ENCODE measurements at places on chromosomes 5 and 9.

GRCh38 chr5:115460472-115460871 lies 84.1 kb downstream of the FEM1C start:
- no peak for DNase-seq

DNA sequence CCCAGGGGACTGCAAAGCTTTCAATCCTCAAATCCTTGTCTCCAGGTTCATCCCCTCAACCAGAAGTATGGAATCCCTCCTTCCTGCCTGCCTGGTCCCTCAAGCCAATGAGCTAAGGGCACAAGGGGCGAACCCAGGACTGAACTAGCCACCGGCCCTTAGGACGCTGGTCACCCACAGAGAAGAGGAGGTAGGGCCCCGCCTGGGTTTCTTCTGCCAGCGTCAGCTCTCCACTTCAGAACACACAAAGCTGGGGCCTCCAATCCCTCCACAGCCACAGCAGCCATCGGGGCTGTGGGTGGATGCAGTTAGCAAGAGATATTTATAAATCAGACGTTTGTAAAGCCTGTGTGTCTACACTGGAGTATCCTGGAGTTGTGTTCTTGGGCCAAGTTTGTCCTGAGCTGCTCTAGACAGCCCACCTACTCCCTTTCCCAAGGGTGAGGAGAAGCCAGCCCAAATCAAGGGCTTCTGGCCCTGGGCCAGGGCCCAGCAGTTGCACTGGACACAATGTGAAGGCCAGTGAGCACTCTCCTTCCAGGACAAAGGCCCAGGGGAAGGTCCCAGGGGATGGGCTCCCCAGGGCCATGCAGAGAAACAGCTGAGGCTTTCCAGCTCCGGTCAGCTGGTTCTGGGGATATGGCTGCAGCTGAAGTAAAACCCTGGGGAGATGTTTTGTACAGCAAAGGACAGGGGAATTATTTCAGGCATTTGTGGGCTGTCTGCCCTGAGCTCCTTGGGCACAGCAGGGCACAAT lies 18.9 kb downstream of the AMBP start:
- no peak for DNase-seq

GRCh38 chr9:77422969-77423368 lies 225.2 kb downstream of the GNA14 start:
- no peak for DNase-seq

GRCh38 chr5:78779262-78779661 lies 130.7 kb upstream of the LHFPL2 start:
- DNase-seq: no peak

DNA sequence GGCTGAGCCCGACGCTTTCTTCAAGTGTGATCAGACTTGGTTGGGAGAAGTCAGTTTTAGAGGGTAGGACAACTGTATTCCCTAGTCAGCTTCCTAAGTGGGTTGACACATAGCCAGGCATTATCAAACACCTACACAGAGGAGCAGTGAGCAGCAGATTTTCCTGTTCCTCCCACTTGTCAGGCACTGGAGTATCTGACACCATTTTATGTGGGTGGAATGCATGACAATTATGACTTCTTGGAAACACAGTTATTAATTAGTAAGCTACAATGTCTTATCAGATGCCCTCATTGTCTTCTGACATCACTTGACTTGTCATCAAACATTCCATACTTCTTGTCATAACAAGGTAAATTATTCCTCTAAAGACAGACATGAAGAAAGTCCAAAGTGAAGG lies 124.9 kb downstream of the IRX2 start:
- no peak for DNase-seq

DNA sequence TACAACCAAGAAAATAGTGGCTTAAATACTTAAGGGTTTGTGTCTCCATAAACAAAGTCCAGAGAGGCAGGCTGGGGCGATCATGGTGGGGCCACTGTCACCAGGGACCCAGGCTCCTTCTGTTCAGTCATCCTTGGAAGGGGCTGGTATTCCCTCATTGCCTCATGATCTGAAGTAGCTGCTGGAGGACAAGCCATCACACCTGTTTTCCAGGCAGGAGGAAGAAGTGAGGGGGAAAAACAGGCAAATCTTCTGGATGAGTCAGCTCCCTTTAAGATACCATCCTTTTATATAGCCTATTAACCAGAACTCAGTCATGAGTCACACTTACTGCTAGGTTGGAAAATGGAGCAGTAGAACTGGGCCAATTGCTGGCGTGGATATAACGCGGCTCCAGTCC lies 92.3 kb downstream of the DAP start:
- no peak for DNase-seq

- DNase-seq: no peak
Observed at GRCh38 chr5:657570-657969, 35.6 kb downstream of the TPPP start.
